ENCODE measurements at places on chromosomes 11 and 22. TPM values are rescaled to one million over a fixed set of nuclear protein-coding genes. Genes with fewer than 3 reads are reported as not detected.

Gene GGTLC3
- not detected for total RNA-seq

Gene JAM3
- total RNA-seq: 12.5 TPM

Gene IRAG1
- total RNA-seq: 0.99 TPM

Gene MB
- total RNA-seq: not detected

Measured in T-helper 17 cell (primary cell).